ENCODE measurements at places on chromosomes 2 and 18. TPM values are rescaled to one million over a fixed set of nuclear protein-coding genes. Genes with fewer than 3 reads are reported as not detected.

DNA sequence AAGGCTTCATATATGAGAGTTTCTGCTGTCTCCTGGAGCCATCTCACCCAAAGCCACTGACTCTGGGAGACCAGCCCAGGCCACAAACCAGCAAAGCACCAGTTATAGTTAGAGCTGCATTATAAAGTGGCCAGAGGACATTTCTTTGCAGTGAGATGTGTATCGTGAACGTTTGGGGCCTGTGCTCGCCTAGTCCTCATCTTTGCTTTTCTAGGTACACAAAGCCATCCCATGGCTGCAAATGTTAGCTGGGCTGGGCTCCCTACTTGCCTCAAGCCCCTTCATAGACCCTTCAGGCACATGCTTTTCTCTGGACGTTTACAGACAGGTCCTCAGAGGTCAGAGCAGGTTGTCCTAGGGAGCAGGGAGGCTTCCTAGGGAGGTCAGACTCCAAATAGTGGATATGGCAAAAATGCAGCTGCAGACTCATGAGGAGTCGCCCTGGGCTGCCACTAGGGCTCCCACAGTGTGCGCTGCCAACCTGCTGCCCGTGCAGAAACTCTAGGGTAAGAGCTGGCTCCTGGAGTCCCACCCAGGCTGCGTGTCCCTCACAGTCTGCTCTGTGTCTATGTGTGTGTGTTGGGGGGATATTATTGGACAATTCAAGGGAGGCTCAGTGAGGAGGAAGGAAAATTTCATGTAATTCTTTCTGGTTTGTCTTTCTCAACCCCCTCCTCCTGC is 141.0 kb downstream of the RPIA start:
- DNase-seq: peak; percentile 20

DNA sequence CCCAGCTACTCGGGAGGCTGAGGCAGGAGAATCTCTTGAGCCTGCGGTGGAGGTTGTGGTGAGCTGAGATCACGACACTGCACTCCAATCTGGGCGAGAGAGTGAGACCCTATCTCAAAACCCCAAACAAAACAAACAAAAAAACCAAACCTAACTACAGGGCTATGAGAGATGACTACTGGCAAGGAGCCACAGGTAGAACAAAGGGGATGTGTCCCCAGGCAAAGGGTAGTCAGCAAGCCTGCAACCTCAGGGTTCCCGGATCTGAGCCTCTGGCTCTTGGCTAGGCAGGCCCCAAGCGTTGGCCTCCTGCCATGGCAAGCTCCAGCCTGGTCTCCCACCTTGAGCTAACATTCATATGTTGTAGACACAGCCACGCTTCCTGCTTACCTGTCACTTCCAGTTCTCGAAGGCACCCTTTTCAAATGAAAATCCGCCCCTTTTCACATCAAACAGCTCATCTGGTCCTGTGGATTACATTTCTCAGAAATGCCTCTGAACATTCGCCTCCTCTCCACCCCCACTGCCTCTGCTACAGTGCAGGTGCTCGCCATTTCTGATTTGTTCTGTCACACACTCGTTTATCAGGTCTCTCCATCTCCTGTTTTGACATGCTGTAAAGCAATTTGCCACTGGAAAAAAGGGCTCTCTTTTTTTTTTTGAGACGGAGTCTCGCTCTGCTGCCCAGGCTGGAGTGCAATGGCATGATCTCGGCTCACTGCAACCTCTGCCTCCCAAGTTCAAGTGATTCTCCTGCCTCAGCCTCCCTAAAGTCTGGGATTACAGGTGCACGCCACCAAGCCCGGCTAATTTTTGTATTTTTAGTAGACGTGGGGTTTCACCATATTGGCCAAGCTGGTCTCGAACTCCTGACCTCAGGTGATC is 13.1 kb upstream of the ACTR3 start:
- DNase-seq: no peak

GRCh38 chr18:27130065-27130630 is 55.0 kb downstream of the CHST9 start:
- no peak for DNase-seq

GRCh38 chr2:219219784-219220532 is 1.2 kb upstream of the ABCB6 start:
- no peak for DNase-seq

- no peak for DNase-seq
Measured at GRCh38 chr2:51718881-51719280, 686.9 kb upstream of the NRXN1 start.

The IL36B gene
- total RNA-seq: not detected

The DCDC2C gene
- not detected for total RNA-seq

GRCh38 chr2:220941683-220942082 is 630.4 kb downstream of the EPHA4 start:
- no peak for DNase-seq

The SMAD2 gene
- 114 TPM for total RNA-seq

DNA sequence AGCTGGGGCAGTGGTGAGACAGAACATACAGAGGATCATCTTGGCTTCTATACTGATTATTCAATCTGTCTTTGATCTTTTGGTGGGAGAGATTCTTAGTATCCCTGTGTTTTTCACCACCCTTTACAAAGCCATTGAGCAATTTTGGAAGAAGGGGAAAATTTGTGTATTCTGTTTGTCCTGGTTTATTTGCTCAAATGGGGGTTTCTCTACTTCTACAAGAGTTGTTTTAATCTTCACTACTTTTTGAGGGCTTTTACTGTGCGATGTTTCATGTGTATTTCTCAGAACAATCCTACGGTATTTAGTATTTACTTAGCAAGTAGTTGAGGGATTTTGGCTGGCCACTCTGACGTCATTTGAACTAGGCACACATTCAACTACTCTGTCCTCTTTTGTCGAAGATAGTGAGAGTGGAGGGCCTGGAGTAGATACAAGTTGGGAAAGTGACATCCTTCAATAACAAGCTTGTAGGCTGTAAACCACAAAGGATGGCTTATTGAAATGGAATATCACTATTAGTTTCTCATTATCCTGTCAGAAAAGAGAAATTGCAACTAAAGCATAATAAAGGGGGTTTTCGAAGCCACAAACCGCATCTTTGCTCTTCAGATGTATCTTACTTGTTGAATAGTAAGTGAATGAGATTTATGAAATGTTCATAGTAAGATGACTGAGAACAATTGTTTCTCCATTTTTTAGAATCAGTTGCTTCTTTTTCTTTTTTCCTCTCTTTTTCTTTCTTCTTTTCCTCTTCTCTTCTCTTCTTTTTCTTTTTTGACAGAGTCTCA is 24.8 kb downstream of the FMNL2 start:
- DNase-seq: no peak

The SGPP2 gene
- not detected for total RNA-seq

The CNOT11 gene
- 20.1 TPM for total RNA-seq

DNA sequence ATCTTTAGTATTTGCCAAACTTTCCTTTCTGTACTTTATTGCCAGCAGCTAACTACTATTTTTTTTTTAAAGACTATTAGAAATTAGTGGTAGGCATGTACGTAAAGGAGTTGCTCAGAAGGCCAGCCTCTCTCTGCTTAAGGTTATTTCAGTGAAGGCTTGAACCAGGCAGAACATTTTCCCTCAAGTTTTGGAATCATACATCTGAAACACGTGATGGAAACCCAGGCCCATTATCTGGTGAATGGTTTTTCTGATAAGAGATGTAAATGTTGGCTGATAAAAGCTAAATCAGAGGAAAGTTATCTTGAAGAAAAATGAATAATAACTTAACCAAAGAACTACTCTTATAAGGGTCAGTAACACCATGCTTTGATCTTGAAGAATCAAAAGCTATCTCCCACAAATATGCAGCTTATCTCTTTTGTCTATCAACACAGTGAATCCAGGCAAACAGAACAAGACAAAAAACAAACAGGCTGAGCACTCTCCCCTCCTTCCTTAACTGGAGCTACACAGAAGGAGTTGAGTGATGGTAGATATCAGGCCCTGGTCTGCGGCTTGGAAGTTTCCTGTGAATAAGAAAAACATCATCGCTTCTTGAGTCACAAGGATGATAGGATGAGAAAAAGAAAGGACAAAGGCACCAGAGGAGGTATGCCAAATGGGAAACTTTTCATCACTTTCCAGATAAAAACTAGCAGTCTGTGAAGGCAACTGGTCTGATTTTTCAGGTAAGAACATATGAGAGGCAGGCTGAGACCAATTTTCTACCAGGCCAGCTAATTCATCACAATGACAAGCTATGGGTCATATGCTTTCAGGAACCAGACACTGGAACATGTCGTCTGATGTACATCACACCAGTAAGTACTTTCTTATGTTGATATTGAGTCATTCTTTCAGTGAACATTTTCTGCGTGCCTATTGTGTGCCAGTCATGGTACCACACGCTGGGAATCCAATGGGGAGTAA is 88.4 kb upstream of the STK17B start:
- DNase-seq: no peak

The PLGLB1 gene
- total RNA-seq: 1.4 TPM

DNA sequence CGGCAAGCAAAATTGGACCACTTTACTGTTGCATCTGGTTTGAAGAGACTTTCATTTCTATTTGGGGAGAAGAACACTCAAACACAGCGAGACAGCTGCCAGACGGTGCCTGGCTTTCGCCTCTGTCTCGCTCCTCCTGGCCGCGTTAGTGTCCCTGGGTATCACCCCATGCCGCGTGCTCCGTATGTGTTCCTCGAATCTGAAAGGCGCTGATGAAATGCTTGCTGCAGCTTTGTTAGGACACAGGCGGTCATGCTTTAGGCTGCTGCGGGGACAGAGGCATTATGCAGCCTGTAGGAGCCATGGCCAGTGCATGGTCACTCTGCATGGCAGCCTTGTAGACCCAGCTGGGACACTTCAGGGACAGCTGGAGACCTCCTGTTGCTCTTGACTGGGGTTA is 53.9 kb downstream of the LDLRAD4 start:
- peak; percentile 58 for DNase-seq

GRCh38 chr2:177604271-177605065 is 211.9 kb downstream of the AGPS start:
- DNase-seq: no peak

The KCNJ3 gene
- 16.2 TPM for total RNA-seq
